Left renal cortex interstitium (tissue), 4 donors: ENCODE measurements at places on chromosomes 11 and 22.

GRCh38 chr11:47881145-47881544 lies 33.0 kb upstream of the NUP160 start:
- no peak for DNase-seq

GRCh38 chr22:46432164-46433068 lies 96.9 kb downstream of the TRMU start:
- DNase-seq: no peak

- DNase-seq: no peak
These were observed 2.5 kb downstream of the KCNJ4 start for GRCh38 chr22:38452373-38453065.

DNA sequence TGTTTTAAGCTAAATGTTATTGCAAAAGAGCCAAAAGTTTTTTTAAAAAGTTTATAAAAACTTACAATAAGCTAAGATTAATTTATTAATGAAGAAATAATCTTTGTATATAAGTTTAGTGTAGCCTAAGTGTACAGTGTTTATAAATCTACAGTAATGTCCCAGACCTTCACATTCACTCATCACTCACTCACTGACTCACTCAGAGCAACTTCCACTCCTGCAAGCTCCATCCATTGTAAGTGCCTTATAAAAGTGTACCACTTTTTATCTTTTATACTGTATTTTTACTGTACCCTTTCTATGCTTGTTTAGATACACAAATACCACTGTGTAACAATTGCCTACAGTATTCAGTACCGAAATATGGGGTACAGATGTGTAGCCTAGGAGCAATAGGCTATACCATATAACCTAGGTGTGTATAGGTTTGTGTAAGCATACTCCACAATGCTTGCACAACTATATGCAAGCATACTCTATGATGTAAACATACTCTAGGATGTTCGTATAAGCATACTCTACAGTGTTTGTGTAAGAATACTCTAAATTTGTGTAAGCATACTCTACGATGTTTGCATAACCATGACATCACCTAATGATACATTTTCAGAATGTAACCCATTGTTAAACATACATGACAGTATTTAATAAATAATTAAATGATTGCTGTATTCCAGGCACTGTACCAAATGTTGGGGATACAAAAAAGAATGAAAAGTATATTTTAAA lies 953.0 kb downstream of the KCNA4 start:
- DNase-seq: no peak

DNA sequence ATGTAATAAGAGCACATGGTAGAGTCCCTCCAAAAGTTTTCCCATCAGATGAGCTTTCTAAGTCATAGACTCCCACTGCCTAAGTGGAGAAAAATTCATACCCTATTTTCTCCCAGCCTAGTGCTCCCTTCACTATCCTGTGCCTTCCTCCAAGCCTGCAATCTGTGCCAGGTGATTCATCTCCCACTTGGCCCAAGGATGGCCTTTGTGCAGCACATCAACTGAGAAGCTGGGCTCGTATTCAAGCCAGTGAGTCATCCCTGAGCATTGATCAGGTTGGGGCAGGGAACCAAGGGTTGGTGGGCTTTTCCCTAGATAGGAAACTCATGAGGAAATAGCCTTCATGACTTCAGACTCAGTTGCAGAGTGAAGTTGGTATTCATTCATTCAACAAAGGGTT lies 64.6 kb downstream of the PANX1 start:
- no peak for DNase-seq
